Upper lobe of right lung (tissue), 1 donor: ENCODE measurements at places on chromosomes 16 and 17.

DNA sequence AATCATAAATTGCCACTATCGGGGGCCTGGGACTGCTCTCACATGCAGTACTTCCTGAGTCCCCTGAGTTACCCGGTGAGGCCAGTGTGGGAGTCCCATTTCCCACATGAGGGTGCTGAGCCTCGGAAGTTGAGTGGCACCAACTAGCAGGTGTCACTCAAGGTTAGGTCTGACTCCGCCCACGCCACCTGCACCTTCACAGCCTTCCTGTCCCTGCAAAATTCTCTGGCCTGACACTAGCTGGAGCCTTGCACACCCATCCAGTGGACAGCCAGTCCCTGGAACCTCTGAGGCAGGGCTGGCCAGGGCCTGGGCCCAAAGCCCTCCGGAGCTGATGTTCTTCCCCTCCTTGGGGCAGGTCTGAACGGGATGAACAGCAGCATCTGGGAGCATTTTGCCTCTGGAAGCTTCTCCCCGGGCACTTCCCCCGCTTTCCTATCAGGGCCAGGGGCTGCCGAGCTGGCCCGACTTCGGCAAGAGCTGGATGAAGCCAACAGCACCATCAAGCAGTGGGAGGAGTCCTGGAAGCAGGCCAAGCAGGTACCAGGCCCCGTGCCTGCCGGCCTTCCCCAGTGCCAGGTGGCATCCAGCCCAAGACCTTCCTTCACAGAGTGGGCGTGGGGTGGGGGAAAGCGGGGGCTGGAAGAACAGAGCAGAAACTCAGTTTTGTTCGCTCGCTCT lies 21.9 kb downstream of the UNC13D start:
- no peak for DNase-seq

DNA sequence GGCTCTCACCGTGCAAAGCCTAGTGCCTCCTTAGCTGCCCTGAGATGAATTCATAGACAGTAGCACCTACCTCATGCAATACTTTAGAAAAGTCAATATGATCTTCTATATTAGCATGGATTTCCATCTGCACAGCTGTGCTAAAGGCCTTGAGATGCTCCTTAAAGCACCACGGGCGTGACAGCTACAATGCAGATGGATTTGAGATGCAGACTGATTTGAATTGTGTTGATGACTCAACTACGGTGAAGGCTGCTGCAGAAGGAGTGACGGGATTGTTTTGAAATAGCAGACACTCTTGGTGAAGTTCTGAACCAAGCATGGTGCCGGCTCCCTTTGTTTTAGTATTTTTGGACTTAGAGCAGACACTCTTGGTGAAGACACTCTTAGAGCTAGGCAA lies 88.2 kb downstream of the SPECC1 start:
- no peak for DNase-seq

- DNase-seq: no peak
Observed at GRCh38 chr17:65787503-65787902, 226.1 kb upstream of the AXIN2 start.

DNA sequence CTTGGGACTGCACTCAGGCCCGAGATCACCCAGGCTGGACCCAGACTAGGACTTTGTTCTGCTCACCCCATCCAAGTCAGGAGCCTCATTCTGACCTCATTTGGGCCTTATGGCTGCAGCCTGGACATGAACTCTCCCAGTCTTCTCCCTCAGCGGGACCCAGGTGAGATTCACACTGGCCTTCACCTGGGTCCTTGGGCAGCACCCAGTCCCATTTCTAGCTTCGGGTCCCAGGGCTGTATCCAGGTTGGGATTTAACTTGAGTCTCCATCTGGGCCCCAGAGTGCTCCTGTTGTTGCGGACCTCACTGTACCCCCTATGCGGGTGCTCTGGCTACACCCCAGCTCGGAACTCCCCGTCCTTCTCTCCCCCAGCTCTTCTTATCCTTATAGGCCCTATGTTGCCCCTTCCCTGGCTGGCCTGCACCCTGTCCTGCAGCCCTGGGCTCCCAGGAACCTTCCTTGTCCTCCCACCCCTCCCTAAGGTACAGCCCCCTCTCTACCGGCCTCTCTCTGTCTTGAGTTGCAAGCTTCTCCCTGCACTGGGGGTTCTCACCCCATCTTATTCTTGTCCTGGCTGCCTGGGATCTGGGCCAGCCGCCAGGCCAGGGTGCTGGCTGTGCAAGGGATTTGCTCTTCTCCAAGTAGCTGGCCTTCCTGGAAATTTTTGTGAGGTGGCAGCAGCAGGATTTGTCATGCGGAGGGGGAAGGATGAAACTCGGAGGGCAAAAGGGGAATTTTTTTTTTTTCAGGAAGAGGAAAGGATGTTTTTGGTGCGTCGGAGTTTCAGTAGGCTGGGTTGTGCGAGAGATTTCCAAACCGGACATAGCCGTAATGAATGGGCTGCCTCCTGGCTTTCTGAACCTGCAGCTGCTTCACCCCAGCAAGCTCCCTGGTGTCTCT lies 904 bp downstream of the MAP2K3 start:
- peak; percentile 70 for DNase-seq

GRCh38 chr16:87132361-87133014 lies 184.7 kb downstream of the C16orf95 start:
- DNase-seq: peak; percentile 50

- DNase-seq: peak; percentile 88
Observed at GRCh38 chr17:4947411-4948165, 742 bp downstream of the PFN1 start.

DNA sequence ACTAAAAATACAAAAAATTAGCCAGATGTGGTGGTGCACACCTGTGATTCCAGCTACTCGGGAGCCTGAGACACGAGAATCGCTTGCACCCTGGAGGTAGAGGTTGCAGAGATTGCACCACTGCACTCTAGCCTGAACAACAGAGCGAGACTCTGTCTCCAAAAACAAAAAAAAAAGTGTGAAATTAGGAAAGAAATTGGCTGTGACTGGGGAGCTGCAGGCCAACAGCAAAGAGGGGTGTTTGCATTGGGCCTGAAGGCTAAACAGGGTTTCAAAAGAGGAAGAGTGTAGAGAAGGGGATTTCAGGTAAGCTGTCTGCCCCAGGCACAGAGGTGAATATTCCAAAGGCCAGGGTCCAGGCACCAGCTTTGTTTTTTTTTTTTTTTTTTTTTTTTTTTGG lies 9.4 kb downstream of the BMERB1 start:
- no peak for DNase-seq

DNA sequence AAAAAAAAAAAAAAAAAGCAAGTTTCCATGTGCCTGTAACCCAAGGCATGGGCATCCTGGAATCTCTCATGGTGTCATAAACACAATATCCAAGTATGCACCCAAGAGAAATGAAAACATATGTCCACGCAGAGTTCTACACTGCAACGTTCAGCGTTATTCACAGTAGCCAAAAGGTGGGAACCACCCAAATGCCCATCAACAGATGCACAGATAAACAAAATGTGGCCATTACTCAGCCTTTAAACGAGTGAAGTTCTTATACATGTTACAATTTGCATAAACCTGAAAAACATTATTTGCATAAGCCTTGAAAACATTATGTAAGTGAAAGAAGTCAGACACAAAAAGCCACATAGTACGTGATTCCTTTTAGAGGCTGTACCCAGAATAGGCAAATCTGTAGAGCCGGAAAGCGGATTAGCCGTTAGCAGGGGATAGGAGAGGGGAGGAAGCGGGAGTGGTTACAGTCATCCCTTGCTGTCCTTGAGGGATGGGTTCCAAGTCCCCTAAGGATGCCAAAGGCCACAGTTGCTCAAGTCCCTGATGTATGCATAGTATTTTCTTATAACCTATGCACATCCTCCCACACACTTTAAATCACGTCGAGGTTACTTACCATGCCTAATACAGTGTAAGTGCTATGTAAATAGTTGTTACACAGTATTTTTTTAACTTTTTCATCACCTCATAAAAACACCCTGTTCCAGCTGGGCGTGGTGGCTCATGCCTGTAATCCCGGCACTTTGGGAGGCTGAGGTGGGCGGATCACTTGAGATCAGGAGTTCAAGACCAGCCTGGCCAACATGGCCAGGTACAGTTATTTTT lies 47.3 kb upstream of the DNAH17 start:
- no peak for DNase-seq

- no peak for DNase-seq
Observed at GRCh38 chr17:74964988-74965622, 7.5 kb downstream of the HID1 start.

DNA sequence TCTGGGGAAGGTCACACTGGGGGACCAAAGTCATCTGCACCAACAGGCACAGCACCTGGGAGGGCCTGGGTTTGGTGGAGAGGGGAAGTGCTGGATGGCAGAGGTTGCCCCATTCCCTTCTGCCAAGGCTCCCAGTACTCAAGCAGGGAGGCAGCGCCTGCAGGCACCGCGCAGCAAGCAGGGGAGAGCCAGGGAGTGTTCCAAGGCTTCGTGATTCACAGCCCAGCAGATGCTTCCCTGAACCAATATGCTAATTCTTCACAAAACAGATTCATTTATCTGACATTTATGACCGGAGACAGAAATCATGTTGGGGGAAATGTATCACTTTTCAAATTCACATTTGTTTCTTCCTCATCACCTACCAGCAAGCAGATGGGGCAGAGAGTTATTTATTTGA lies 13.4 kb upstream of the CDH5 start:
- no peak for DNase-seq

- DNase-seq: no peak
Observed at GRCh38 chr16:12434567-12434966, 369.1 kb downstream of the CPPED1 start.
